ENCODE measurements at places on chromosomes 5 and 9.

DNA sequence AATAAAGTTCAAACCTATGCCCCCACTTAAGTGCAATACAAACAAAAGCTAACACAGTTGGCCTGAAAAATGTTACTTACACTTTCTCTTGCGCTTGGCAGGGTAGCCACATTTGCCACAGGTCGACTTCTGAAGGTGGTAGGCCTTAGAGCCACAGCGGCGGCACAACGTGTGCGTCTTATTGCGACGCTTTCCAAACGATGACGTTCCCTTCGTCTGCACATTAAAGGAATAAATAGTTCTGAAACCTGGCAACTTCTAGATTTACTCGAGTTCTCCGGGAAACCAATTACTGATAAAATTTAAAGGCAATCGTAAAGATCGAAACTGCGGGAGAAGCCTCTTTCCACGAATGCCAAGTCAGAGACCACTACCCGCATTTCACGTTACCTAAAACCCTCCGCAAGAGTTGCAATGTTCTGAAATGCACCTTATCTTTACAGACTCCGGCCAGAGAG is 602 bp downstream of the RPL37 start:
- DNase-seq: peak; percentile 45

GRCh38 chr9:89986190-89986589 is 381.4 kb downstream of the GADD45G start:
- DNase-seq: peak; percentile 53

DNA sequence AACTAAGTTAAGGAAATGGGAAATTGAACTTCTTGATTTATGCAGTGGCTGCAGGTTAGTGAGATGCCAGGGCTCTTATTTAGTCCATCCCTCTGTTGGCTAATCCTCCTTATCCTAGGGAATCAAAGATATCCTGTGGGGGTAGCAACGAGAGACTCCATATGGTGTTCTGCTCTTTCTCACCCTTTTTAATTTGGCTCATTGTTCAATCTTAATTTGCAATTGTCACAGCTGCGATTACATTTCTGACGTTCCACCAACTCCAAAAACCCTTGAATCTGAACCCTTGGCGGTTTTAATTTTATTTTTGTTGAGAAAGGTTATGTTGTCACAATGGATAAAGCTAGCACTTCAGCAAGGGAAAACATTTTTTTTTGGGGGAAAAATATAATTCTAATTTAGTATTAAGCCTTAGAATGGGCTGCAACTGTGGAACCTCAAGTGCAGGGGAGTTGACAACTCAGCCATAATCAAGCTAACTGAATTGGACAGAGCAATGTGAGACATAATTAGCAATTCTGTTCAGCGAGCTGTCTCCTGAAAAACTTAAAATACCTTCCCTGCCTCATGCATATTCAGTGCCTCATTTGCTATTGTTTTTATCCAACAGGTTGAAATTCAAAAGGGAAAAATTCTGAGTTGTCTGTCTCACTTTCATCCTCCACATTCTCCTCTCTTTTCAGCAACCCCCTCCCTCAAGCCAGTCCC is 91.3 kb downstream of the MAT2B start:
- no peak for DNase-seq

GRCh38 chr9:133104718-133105460 is 16.2 kb downstream of the RALGDS start:
- DNase-seq: no peak

DNA sequence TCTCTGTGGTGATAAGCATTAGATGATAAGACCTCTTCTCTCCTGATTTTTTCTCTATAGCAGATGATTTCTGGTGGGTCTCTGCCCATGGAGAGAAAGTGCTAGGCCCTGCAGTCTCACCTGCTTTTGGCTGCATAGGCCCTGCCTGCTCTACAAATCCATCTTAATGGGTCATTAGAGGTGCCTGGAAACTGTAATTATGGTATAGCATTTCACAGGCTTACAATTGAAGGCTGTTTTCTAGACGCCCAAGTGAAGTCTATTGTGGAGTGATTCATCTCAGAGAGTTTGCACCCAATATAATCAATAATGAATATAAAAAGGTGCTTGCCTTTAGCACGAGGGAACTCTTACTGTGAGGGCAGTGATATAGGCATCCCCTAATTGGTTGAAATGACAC is 33.8 kb downstream of the NEUROG1 start:
- DNase-seq: no peak

GRCh38 chr9:134858051-134858841 is 22.4 kb upstream of the FCN2 start:
- peak; percentile 66 for DNase-seq

DNA sequence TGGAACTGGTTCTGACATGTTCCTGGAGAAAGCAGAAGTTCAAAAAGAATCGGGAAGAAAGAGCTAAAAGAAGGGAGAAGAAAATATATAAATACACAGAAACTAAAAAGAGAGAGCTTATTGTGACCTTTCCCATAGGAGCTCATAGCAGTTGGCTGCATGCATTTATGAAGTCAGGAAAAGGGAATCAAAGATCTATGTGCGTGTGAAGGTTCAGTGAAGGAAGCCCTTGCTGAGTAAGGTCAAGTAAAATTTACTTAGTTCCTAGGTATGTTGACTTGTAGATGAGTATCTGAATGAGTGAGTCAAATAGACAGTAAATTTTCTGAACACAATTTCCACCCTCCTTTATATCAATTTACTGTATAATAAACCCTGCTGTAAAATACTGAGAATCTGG is 632.5 kb downstream of the SLCO4C1 start:
- no peak for DNase-seq

- DNase-seq: no peak
Measured at GRCh38 chr9:130268521-130269211, 3.1 kb downstream of the HMCN2 start.

GRCh38 chr9:121698627-121699570 is 47.5 kb downstream of the DAB2IP start:
- peak; percentile 69 for DNase-seq
